ENCODE measurements at places on chromosomes 1 and 21.

- DNase-seq = no peak
These were observed 109.6 kb upstream of the DPYD start for GRCh38 chr1:98030483-98030882.

GRCh38 chr1:45846931-45847330 is 43.5 kb downstream of the MAST2 start:
- DNase-seq = no peak

DNA sequence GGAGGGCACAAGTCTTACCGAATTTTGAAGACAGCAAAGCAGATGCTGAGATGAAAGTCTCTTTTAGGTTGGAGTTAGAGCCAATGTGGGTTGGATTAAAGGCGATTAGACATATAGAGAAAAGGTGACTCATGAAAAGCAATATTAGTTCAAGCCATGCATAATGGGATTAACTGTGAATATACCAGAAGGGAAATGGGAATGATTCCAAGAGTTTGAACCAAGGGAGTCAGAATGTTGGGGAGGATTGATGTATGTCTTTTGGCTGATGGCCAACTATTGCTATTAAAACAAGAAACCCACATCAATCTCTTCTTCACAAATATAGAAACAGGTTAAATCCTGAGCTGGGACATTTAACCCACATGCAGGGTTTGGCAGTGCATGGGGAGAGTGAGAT is 1.2 kb downstream of the HMGCS2 start:
- no peak for DNase-seq

DNA sequence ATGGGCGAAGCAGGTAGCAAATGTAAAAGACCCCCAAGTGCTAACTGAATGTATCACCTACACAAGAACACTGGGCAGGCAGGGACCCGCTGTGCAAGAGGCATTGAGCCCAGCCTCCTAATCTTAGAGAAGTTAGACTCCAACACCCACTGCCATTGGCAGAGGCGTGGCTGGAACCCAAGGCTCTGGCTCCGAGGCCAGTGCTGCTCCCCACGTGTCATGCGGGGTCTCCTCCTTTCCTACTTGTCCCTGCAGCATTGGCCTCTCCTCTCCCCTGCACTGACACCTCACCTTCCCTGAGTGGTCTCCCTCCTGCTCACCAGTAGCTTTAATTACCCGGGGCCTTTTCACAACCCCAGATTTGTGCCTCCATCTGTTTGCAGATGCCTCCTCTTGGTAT is 107.0 kb downstream of the GALNT2 start:
- no peak for DNase-seq

DNA sequence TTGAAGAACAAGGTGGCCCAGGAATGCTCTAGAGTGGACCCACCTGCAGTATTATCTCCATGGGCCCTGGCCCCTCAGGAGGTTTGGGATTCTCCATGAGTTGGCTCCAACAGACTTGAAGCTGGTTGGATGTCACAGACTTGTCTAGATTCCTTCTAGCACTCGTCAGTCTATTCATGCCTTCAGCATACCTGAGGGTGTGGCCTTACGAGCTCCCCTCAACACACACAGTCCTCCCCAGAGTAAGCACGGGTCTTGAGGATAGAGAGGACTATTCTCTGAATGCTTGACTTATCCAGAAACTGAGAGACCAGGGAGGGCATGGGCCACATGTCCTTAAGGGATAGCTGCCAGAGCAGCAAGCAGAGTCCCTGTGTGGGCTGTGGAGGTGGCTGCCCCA is 45.9 kb upstream of the COL6A1 start:
- DNase-seq = no peak

DNA sequence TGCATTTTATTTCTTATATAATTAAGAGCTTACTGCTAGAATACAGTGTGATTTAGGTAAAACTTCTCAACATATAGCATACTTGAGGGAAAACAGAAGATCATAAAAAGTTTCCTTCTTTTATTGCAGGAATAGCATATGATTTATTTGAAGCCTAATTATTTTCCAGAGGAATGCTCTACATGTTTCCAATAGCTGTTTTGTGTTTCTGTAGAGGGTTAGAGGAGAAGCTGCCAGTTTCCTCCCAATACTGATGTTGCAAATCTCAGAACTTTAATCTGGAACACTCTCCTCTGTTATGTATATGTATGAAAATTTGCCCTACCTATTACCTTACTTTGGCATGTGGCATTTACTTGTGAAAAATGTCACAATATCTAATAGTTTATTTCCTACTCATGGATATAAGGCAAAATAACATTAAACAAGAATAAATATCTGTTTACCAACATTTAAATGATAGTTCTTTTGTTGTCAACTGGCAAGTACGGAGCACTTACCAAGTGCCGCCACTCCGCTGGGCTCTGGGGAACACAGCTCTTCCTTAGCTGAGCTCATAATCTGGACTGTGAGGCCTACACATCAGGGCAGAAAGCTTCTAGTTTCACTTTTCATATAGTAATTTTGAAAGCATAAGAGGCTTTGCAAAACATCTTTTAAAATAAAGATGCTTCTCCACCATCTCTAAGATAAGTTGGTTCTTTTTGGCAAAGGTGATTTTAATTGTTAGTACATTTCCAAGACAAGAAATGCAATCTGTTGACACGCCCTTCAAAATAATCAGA is 239.8 kb upstream of the C1orf105 start:
- peak; percentile 21 for DNase-seq

GRCh38 chr1:213119794-213120193 is 68.8 kb downstream of the RPS6KC1 start:
- no peak for DNase-seq

Measured in activated CD8-positive, alpha-beta memory T cell treated with anti-CD3 and anti-CD28 coated beads, Interleukin-2, amount 50 U/mL, for 4 hours (primary cell).